Stimulated activated CD4-positive, alpha-beta T cell treated with anti-CD3 and anti-CD28 coated beads, Interleukin-2, amount 100 ng/mL, for 24 hours (primary cell): ENCODE measurements at places on chromosomes 7 and 10.
A peak's percentile ranks its signal among the peaks of the same experiment; 100 is the strongest.

- DNase-seq, result no peak
These were observed 44.7 kb downstream of the DNAJC12 start for GRCh38 chr10:67793313-67793712.

DNA sequence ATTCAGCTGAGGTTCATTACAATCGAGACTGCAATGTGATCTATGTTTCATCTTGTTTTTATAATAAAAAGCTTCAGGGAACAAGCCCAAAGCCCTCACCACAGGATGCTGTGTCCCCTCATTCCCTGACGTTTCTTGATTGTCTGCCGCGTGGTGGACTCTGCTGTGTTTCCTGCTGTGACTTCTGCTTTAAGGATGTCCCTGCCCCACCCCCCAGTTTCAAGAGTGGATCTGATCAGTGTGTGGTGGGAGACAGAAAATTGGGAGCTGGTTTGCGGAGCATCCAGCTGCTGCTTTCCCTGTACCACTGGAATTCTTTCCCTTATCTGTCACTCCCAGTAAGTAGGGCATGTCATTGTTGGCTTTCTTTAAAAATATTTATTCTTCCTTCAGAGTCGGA lies 86.2 kb downstream of the CREM start:
- DNase-seq, result no peak

DNA sequence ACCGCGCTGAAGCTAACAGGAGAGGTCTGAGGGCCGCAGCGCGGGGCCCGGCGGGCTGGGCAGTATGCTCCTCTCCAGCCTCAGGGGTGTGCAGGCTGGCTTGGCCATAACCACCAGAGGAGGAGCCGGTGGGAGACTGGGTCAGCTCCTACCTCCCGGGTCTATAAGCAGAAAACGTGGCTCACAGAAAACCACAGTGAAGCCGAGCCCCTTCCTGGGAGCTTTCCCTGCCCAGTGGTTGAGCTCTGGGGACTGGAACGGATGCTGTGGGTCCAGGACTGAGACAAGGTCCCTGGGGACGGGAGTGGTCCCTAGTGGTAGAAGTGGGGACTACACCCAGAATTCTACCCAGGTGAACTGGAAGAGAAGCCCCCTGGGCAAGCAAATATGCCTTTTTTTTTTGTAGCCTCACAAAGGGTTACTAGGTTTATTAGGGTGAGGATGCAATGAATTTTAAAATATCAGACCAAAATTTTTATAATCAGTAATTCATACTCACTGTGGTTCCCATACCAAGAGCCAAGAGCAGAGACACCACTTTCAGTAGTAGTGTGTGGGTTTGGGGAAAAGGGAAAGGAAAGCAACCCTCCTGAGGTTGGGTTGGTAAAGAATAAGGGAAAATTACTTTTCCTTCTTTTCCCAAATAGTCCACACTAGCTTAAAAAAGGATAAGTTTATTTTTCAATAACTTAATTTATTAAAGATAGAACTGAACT lies 67.9 kb upstream of the PRKCQ start:
- peak; percentile 79 for DNase-seq

DNA sequence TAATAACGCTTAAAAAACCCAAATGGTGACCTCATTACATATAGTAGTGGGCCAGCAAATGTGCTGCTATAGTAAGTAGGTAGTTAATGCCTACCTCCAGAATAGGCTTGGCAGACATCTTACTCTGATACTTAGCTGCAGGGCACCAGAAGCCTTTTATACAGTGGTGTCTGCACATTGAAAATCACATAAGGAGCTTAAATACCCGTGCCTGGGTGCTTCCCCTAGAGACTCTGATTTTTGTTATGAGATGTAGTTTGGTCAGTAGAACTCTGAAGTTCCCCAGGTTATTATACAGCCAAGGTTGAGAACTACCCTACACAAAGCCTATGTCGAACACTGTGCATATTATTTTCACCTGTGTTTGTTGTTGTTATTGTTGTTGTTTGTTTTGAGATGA lies 47.2 kb downstream of the ANKIB1 start:
- no peak for DNase-seq

DNA sequence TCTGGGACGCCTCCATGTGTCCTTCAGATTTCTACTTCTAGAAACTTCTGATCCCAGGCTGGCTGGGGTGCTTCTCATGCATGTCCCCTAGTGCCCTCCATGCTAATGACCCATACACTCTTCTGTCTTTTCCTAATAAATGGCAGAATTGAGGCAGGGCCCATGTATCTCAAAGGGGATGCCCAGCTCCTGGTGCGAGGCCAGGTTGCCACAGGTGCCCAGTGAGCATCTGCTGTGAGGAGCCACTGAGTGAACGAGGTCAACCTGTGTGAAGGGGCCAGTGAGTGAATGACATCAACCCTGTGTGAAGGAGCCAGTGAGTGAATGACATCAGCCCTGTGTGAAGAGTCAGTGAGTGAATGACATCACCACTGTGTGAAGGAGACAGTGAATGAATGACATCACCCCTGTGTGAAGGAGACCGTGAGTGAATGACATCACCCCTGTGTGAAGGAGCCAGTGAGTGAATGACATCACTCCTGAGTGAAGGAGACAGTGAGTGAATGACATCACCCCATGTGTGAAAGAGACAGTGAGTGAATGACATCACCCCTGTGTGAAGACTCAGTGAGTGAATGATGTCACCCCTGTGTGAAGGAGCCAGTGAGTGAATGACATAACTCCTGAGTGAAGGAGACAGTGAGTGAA lies 478.9 kb downstream of the PTPRN2 start:
- DNase-seq, result no peak
